ENCODE measurements at places on chromosomes 5 and 9.

DNA sequence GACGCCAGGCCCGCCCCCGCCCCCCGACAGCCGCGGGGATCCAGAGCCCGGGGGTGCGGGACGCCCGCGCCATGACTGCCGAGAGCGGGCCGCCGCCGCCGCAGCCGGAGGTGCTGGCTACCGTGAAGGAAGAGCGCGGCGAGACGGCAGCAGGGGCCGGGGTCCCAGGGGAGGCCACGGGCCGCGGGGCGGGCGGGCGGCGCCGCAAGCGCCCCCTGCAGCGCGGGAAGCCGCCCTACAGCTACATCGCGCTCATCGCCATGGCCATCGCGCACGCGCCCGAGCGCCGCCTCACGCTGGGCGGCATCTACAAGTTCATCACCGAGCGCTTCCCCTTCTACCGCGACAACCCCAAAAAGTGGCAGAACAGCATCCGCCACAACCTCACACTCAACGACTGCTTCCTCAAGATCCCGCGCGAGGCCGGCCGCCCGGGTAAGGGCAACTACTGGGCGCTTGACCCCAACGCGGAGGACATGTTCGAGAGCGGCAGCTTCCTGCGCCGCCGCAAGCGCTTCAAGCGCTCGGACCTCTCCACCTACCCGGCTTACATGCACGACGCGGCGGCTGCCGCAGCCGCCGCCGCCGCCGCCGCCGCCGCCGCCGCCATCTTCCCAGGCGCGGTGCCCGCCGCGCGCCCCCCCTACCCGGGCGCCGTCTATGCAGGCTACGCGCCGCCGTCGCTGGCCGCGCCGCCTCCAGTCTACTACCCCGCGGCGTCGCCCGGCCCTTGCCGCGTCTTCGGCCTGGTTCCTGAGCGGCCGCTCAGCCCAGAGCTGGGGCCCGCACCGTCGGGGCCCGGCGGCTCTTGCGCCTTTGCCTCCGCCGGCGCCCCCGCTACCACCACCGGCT is 1.0 kb downstream of the FOXE1 start:
- peak; percentile 73 for DNase-seq

DNA sequence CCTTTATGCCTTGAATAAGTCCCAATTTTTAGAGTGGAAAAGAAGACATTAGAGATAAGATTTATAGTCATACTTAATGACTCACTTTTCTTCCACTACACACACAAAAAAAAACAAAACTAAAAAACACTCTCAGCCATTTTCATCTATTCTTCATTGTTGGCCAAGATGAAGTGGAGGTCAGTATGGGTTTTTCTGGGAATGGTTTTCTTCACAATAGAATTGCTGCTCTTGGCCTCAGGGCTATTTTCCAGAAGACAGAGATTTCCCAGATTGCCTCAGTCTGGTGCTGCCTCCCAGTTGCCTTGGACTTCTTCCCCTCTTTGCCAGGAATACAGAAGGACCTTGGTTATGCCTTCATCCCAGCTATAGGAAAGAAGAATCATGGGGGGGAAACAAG is 463.7 kb downstream of the TMEM232 start:
- DNase-seq = no peak

GRCh38 chr5:33769196-33769595 is 122.6 kb downstream of the ADAMTS12 start:
- no peak for DNase-seq

DNA sequence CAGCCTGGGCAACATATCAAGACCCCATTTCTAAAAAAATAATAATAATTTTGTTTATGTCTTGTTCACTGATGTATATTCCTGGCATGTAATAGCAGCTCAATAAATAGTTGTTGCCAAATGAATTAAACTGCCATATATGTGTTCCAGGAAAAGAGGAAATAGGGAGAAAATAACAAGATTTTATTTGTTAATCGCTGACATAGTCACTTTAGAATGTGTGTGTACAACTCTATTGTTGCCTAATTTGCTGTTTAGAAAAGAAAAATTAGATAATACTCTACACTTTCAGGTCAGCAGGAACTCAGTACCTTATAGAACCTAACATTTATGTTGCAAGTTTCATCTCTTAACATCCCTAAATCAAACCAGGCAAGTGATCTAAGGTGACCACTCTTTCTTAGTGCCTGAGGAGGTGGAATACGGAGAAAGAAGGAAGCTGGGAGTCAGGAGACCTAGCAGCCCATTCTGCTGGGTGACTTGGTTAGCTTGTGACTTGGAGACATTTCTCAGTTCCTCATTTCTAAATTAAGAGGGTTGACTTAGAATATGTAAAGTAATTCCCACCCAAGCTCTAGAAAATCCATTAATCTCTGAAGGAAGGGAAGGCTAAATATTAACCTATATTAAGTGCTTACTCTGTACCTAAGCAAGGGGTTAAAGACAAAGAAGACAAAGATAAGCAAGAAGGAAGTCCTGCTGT is 110.3 kb upstream of the IQGAP2 start:
- DNase-seq = no peak

All from DMS53 (cell line).